ENCODE measurements at places on chromosomes 2 and 18.

DNA sequence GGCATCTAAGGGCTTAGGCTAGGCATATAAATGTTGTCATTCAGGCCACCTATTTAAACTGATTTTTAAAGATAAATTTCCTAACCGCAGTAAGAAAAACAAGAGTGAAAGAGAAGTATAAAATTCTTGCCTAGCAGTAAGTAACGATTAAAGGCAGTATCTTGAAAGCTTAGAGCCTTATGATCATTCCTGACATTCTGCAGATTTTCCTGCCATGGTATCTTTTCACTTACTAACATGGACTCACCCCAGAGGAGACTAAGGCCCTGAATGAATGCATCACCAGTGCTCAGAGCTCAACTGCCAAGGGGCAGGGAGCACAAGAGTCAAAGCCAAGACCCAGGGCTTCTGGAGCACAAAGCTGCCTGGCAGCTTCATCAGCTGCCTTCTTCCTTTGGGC, 133.1 kb downstream of the GCA start:
- DNase-seq, result peak; percentile 70

- no peak for DNase-seq
Measured at GRCh38 chr2:117321816-117322215, 492.7 kb upstream of the DDX18 start.

DNA sequence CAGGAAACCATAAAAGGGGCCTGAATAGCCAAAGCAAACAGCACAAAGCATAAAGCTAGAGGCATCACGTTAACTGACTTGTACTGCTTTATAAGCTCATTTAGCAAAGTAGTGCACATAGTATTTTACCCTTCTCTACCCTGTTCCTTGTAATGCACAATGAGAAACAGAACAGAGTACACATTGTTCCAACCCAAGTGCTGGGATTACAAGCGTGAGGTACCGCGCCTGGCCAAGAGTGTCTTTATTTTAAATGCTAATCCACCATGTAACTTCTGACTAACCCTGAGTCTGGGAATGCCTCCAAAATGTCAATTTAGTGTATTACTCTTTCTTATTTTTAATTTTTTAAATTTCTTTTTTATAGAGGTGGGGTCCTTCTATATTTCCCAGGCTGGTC, 46.4 kb upstream of the STON1 start:
- DNase-seq, result peak; percentile 94

- DNase-seq, result no peak
Measured at GRCh38 chr2:28705751-28706440, 45.7 kb upstream of the PPP1CB start.

GRCh38 chr2:64250751-64251423, 106.7 kb upstream of the PELI1 start:
- DNase-seq, result no peak

DNA sequence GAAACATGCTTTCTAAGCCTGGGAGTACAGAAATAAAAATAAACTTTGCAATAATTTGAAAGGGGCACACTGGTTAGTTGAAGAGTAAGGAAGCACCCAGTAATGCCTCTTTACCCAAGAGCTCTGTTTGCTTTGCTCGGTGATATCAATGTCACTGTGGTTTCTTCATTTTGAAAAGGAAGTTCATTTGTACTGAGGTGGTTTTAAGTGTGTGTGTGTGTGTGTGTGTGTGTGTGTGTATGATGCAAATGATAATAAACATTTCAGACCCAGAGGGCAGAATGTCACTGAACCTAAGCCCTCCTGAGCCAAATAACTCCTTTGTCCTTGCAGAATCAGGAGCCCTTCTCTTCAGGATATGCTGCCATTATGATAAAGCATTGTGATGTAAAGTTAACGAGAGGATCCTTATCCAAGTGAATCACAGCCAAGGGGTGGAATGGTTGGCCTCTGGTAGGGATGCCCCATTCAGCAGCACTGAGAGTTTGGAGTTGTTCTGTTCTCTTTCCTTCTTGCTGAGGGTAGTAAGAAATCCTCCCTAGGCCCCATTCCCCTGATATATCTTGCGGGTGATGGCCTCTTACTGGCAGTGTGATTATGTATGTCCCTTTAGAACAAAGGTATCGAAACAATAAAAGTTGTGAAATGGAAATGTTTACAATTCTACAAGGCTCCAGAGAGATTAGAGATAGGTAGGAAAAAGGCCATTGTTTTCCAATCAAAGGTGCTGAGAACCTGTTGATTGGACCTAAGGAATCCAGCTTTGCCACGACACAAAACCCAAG, 7.6 kb downstream of the ITGA6 start:
- no peak for DNase-seq

GRCh38 chr2:8267048-8267447, 414.8 kb upstream of the ID2 start:
- DNase-seq, result no peak

GRCh38 chr18:62954366-62954765, 239.0 kb downstream of the PHLPP1 start:
- peak; percentile 63 for DNase-seq

DNA sequence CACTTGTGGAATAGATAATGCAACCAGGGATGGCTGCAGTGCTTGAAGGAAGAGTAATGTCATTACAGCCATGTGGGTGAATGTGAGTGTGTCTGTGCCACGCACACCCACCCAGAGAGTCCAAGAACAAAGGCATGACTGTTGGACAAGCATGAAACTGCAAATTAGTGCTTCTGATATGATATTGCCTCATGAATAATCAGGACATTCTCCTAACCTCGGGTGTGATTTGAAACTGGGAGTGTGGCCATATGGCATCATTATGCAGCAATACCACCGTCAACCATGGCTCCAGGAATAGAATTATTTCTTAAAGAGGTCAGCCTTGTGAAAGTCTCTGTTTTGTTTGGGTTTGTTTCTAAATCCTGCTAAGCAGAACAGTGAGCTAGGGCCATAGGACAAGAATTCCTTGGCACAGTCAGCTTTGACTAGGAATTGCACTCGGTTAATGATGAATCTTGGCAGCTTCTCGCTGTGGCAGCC, 678.0 kb upstream of the RAB6C start:
- DNase-seq, result no peak

- no peak for DNase-seq
Measured at GRCh38 chr2:168429988-168430387, 26.1 kb upstream of the CERS6 start.

GRCh38 chr18:25560369-25560768, 208.4 kb upstream of the ZNF521 start:
- DNase-seq, result no peak

- no peak for DNase-seq
Measured at GRCh38 chr2:133437492-133437891, 130.8 kb downstream of the NCKAP5 start.

- DNase-seq, result no peak
Measured at GRCh38 chr2:44825702-44826101, 115.8 kb upstream of the SIX3 start.

- no peak for DNase-seq
Measured at GRCh38 chr2:198717451-198717850, 740.3 kb downstream of the SATB2 start.

- DNase-seq, result no peak
Measured at GRCh38 chr2:182509216-182509615, 82.4 kb upstream of the PDE1A start.

GRCh38 chr2:64311948-64312621, 141.9 kb upstream of the LGALSL start:
- peak; percentile 91 for DNase-seq

GRCh38 chr2:197993363-197993762, 189.0 kb downstream of the PLCL1 start:
- DNase-seq, result no peak

DNA sequence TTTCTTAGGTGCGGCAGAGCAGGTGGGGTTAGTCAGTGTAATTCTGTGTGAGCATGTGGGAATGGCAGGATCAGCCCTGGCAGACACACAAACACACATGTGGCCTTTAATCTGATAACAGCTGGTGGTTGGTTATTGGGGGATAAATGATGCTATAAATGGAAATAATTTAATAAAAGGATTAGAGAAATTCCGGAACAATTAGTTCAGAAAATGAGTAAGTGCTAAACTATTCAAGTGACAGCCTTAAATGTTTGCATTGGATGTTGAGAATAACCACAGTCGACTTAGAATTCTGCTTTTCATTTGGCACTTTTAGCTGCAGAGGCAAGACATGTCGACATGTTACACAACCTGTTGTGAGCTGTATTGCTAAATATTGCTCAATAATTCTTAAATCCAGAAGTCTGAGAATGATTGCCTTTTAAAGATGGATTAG, 7.2 kb downstream of the SMYD1 start:
- DNase-seq, result peak; percentile 64
